Stimulated activated CD8-positive, alpha-beta memory T cell treated with anti-CD3 and anti-CD28 coated beads, Interleukin-4, amount 100 ng/mL, for 4 hours (primary cell): ENCODE measurements at places on chromosomes 12 and 14.

GRCh38 chr14:31967669-31967975 lies 109.5 kb upstream of the ARHGAP5 start:
- DNase-seq: no peak

GRCh38 chr12:43277651-43278540 lies 274.1 kb downstream of the ADAMTS20 start:
- no peak for DNase-seq

- DNase-seq: no peak
Measured at GRCh38 chr14:61950340-61950739, 188.1 kb downstream of the SNAPC1 start.

GRCh38 chr12:103571286-103571685 lies 15.8 kb upstream of the STAB2 start:
- DNase-seq: no peak

GRCh38 chr14:32808644-32809043 lies 130.0 kb upstream of the NPAS3 start:
- no peak for DNase-seq

DNA sequence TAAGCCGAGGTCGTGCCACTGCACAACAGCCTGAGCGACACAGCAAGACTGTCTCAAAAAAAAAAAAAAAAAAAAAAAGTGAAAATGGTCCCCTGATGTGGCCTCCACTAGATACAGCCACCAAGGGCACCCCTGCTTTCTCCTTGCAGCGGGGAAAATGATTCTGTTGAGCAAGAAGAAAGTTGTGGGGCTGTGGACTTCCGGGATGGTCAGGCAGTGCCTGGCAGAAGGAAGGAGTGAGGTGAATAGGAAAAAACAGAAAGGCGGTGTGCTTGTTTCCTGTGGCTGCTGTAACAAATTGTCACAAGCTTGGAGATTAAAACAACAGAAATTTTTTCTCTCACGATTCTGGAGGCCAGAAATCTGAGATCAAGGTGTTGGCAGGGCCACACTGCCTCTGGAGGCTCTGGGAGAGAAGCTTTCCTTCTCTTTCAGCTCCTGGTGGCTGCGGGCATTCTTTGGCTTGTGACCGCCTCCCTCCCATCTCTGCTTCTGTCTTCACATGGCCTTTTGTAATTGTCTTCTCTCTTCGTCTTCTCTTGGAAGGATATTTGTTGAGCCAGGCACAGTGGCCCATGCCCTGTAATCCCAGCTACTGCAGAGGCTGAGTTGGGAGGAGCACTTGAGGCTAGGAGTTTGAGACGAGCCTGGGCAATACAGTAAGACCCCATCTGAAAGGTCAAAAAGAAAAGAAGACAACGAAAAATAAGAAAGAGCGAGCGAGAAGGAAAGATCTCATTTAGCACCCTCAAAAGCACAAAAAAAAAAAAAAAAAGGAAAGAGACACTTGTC lies 116.6 kb upstream of the MED13L start:
- DNase-seq: no peak

DNA sequence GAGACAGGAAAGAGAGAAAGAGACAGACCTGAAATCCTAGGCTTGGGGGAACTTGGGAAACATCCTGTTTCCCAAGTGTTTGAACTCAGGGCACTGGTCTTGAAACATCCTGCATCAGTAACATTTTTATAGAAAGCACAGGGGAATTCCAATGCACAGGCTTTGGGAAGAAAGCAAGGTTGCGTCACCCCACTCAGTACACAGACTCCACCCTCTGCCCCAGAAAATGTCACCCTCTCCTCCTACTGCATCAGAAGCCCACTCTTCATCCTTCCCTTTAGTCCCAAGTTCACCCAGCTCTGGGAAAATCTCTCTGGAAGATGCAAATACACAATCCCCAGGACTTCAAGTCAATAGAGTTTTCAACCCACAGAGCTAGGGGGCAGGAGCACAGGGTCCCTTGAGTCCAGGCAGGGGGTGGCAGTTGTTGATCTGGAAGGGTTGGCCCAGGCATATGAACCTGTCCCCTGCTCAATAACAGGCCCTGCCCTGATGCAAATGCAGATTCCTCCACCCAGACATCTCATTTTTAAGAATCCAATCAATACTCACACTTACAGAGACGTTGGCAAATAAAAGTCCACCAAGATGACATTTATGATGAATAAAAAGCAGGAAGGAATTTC lies 1.7 kb downstream of the RDH16 start:
- DNase-seq: no peak

- no peak for DNase-seq
Measured at GRCh38 chr12:18696971-18697602, 40.7 kb downstream of the PLCZ1 start.

- no peak for DNase-seq
Measured at GRCh38 chr12:20142316-20142715, 226.0 kb upstream of the PDE3A start.

GRCh38 chr14:104953896-104954656 lies 24.1 kb downstream of the AHNAK2 start:
- DNase-seq: no peak

DNA sequence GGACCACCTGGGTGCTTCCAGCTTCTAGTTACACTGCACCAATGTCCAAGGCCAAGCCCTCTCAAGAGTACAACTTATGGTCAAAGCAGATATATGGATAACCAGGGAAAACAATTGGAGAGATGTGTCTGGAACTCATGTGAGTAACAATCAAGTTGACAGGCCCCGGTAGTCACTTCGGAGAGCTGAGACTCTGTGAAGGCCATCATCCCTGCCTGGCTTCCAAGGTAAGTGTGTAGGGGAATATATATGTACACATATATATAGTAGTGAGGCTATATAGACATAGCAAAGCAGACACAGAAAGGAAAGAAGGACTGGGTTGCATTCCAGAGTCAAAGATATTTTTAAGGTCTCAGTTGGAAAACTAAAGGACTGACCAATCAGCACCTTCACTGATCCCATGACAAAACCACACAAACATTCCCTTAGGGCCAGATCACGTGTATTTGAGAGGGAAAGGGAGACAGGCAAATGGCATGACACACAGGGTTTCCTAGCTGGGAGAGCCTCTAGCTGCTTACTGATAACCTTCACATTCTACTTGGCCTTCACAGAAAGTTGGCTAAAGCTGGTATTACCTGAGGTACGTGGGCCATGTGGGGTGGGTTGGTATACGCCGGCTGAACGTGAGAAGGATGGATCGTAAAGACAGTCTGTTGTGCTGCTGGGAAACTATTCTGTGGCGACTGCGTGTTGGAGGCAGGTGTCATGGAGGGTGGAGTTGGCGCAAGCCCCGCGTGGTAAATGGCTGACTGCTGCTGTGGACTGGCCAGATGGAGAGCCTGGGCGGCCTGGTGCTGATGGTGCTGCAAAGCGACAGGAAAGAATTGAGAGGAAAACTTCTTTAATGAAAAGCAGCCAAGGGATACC lies 50.0 kb downstream of the SH2B3 start:
- no peak for DNase-seq

DNA sequence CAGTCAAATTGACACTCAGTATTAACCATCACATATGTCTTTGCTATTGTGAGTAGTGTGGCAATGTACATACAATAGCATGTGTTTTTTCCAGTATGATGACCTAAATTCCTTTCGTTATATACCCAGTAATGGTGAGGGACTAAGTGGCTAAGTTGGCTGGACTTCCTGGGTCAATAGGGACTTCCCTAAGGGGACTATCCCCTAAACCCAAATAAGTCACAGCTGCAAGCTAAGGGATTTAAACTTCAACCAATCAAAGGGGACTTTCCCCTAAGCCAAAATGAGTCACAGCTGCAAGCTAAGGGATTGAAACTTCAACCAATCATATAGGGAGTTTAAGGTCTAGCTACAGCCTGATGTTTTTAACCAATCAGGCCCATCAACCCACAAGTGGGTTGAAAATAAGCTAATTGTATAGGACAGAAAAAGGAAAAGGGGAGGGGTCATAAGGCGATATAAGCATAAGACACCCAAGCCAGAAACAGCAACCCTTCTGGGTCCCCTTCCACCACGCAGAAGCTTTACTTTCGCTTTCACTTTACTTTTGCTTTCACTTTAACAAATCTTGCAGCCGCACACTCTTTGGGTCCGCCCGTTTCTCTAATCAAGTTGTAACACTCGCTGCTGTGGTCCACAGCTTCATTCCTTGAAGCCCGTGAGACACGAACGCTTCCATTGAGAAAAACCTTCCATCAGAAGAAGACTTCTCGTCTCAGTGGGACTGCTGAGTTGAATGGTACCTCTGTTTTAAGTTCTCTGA lies 404.4 kb downstream of the FLRT2 start:
- peak; percentile 18 for DNase-seq

DNA sequence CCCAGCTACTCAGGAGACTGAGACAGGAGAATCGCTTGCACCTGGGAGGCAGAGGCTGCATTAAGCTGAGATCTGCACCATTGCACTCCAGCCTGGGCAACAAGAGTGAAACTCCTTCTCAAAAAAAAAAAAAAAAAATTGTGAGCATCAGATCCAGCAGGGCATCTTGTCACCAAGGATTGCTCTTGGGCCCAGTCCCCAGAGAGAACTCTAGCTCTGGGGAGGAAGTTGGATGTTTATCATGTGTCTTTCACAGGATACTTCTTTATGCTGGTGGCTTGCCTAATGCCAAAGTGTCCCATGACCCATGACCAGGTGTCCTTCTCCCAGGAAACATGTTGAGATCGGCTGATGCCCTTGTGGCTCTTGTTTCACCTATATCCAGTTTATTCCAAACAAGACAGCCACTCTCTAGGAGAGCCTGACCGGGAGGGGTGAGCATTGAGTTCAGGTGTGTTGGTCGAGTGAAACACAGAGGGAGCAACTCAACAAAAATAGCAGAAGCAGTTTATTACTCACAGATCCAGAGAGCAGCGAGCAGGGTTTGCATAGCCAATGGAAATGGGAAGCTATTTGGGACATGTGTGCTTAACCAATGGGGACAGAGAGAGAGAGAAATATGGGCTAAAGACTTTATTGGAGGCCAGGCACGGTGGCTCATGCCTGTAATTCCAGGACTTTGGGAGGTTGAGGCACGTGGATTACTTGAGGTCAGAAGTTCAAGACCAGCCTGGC lies 6.6 kb upstream of the TCHP start:
- DNase-seq: no peak

DNA sequence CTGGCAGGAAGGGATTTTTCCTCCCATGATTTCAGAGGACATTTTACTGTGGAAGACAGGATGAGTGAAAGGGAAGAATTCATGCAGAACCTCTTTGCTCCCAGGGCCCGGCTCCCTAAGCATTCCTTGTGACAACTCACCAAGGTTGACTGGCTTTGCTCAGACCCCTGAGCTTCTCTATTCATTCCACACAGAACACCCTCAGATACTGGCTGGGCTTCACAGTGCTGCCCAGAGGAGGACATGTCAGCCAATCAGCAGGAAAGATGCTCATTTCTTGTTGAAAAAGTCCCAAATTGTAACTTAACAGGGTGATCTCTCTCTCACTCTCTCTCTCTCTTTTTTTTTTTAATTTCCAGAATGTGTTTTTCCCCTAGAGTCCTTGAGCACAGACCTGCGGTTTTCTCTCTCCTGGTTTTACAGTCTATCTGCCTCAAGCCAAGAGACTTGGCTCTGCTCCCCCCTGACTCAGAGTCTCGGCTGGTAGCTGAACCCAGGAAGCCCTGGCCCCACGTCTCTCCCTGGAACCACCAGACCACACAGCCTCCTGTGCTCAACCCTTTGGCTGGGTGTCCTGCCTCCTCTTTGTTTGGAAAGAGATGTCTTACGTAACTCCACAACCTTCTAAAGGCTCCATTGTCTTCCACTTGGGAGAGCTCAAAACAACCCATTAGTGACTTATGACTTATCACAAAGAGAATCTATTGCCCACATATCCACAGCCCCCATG lies 43.9 kb downstream of the SSPN start:
- DNase-seq: no peak

DNA sequence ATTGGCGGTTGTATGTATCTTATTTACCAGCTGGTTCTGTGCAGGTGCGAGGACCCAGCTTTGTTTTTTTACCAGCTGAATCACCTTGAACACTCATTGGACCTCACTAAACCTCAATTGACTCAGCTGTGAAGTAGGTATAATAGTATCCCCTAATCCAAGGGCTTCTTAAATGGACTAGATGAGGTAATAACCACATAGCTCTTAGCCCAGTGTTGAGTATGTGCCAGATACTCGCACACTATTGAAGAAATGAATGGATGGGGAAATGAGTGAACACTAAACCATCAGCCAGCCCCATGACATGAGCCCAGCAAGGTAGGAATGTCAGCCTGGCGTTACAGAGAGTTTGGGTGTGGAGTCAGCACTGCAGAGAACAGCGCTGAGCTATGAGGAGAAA lies 79.7 kb downstream of the RIMBP2 start:
- DNase-seq: no peak

GRCh38 chr14:76917745-76918255 lies 91.6 kb downstream of the LRRC74A start:
- DNase-seq: no peak

GRCh38 chr12:4535092-4535491 lies 3.6 kb upstream of the RAD51AP1 start:
- DNase-seq: no peak

GRCh38 chr12:116137318-116137717 lies 140.2 kb downstream of the MED13L start:
- DNase-seq: no peak

- DNase-seq: no peak
Measured at GRCh38 chr14:32657081-32657480, 281.6 kb upstream of the NPAS3 start.

- no peak for DNase-seq
Measured at GRCh38 chr14:85222341-85222740, 307.6 kb upstream of the FLRT2 start.

GRCh38 chr14:39582028-39582654 lies 149.9 kb upstream of the FBXO33 start:
- DNase-seq: no peak

- DNase-seq: no peak
Measured at GRCh38 chr14:36493761-36494160, 26.3 kb downstream of the NKX2-1 start.

DNA sequence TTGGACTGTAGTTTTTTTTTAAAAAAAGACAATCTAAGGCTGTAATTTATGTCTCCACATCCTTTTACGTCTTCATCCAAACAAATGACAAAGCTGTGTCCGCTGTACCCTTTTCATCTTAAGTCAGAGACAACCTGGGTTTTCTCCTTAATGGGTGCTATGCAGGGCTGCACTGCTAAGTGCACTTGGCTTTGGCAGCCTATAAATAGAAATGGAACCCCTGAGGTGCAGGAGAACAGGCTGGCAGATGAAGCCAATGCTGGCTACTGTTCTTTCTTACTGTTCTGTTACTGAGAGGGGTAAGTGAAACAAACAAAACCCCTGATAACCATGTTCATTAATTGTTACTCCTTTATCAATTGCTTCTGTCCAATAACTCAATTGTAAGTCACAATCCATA lies 47.1 kb upstream of the KICS2 start:
- DNase-seq: no peak

GRCh38 chr14:100240668-100241032 lies 1.7 kb downstream of the YY1 start:
- DNase-seq: no peak

GRCh38 chr14:50347521-50347920 lies 35.4 kb downstream of the DMAC2L start:
- no peak for DNase-seq

- DNase-seq: no peak
Measured at GRCh38 chr14:94875256-94875655, 105.3 kb upstream of the GSC start.
